Stimulated activated CD8-positive, alpha-beta memory T cell treated with anti-CD3 and anti-CD28 coated beads, Interleukin-7, amount 100 ng/mL, for 24 hours (primary cell): ENCODE measurements at places on chromosomes 7 and 10.

DNA sequence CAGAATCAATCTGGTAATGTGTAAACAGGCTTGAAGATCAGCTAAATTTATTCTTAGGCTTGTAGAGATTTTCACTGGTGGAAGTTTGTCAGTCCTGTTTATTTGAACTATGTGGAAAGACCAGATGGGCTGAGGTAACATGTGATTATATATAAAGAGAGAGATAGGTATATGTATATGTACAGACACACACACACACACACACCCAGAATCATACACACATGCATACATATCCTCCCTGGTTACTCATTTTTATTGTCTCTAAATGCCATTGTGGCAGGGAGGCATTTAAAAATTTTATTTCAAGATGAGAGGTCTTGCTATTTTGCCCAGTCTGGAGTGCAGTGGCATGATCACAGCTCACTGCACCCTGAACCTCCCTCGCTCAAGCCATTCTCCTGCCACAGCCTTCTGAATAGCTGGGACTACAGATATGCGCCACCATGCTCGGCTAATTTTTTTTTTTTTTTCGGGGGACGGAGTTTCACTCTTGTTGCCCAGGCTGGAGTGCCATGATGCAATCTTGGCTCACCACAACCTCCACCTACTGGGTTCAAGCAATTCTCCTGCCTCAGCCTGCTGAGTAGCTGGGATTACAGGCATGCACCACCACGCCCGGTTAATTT is 78.1 kb upstream of the CYTH3 start:
- DNase-seq: no peak

GRCh38 chr7:98097042-98097645 is 9.5 kb upstream of the LMTK2 start:
- no peak for DNase-seq

GRCh38 chr10:98921316-98921715 is 314.3 kb downstream of the HPSE2 start:
- no peak for DNase-seq

- DNase-seq: no peak
These were observed 466.0 kb upstream of the GHITM start for GRCh38 chr10:83673316-83673715.

DNA sequence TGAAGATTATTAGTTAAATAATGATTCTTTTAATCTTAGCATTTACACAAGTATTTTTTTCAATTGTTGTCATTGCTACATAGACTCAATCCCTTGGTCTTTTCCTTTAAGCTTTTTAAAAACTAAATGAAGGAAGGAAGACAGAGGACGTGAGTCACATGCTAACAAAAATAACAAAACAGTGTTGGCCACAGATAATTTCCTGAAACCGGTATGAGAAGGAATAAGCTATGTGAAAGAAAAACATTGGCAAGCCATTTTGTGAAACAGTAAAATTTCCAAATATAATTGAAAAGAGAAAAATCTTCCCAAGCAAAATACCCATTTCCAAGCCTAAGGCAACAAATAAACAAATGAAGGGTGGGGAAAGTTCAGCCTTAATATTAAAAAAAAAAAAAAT is 223.0 kb downstream of the AHR start:
- DNase-seq: no peak

DNA sequence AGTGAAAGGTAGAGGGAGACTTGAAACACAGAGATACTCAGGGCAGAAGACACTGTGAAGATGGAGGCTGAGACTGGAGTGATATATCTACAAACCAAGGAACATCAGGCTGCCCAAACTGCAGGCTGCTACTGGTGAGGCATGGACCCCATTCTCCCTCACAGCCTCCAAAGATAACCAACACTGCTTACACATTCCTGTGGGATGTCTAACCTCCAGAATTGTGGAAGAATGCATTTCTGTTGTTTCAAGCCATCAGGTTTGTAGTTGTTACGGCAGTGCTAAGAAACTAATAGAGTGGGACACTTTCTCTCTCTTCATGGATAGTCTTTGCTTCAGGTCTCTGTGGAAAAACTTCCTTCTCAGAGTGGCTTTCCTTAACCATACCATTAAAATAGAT is 182.6 kb upstream of the TMEM106B start:
- no peak for DNase-seq

- no peak for DNase-seq
These were observed 117.6 kb upstream of the FAM204A start for GRCh38 chr10:118459642-118460193.

DNA sequence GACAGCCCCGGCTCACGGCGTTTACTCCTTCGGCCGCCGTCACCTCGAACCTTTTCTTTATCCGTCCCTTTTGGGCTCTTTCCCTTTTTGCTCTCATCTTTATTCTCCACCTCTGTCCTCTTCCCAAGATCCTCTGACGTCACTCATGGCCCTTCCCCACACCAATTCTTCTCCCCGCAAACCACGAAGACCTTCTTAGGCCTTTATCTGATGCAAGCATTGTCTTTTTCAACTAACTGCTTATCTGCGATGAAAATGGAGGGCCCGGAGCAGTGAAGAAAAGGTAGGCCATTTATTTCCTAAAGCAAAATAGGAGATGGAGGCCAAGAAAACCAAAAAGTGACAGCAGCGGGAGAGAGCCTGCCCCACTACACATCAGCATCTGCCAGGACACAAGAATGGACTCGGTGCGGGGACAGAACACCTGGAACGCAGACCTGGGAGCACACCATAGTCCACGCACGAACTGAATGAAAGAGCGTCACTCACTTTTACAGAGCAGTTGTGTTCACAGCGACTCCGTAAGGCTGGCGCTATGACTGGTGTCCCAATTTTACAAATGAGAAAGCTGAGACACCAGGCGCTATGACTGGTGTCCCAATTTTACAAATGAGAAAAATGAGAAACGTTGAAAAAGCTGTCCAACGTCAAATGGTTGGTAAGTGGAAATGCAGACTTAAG is 45.3 kb downstream of the ZNF777 start:
- DNase-seq: no peak

- no peak for DNase-seq
These were observed 1.3 kb upstream of the SAMD8 start for GRCh38 chr10:75110006-75110632.

- DNase-seq: no peak
These were observed 23.6 kb downstream of the AKR1B1 start for GRCh38 chr7:134435161-134435920.

DNA sequence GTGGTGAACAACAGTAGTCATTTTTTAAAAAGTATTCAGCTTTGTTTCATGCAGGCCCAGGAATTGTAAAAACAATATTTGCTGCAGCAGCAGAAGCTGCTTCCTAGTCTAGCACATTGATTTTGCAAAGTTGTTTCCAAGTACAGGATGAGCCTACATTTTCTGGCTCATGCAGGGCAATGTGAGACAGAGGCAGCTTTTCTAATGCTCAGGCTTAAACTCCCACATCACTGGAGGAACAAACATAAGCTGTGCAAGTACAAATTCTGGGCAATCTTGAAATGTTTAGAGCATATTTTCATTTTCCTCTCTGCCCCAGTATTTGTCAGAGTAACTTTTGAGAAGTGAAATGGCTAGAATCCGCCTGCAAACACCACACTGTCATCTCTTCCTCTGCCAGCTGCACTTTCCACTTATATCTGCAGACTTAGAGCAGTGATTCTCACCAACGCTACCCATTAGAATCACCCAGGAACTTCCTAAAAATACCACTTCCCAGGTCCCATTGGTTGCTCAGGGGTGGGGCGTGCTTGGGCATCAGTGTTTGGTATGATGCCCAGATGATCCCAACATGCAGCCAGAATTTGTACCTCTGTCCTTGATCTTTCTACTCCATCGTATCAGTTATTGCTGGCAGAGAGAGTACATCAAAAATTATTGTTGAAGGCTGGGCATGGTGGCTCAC is 304.1 kb upstream of the LRGUK start:
- no peak for DNase-seq

DNA sequence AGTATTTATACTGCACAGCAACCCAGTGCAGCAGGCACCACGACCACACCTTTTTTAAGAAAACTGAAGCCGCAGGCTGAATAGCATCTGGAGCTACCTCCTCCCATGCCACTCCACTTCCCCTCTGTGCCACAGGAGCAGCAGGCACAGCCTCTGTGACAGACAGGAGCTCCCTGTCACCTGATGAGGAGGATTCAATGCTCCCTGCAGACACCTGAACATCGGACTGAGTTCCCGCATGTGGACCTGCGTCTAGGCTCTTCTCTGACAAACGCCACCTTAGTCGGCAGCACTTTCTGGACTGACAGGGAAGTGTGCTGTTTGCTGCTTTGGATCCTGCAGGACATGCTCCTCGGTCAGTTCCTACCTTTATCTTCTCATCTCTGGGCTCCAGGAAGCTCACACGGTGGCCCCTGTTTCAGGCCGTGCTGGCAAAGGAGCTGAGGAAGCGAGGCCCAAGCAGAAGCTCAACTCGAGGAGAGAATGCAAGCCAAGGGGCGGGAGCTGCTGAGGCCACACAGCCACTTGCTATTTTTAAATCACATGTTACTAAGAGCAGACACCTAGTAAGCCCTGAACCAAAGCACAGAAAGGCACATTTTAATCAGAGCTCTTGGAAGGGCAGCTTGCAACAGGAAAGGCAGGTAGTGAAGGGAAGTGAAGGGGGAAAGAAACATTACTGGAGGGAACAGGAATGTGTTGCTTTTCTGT is 56.6 kb downstream of the VOPP1 start:
- no peak for DNase-seq

GRCh38 chr10:35912615-35913569 is 270.8 kb upstream of the FZD8 start:
- no peak for DNase-seq

- DNase-seq: no peak
These were observed 231.5 kb upstream of the NRP1 start for GRCh38 chr10:33566001-33566400.

- no peak for DNase-seq
These were observed 237.5 kb upstream of the PPP2R2D start for GRCh38 chr10:131663351-131663750.

GRCh38 chr10:115762029-115762428 is 511.0 kb downstream of the GFRA1 start:
- no peak for DNase-seq

DNA sequence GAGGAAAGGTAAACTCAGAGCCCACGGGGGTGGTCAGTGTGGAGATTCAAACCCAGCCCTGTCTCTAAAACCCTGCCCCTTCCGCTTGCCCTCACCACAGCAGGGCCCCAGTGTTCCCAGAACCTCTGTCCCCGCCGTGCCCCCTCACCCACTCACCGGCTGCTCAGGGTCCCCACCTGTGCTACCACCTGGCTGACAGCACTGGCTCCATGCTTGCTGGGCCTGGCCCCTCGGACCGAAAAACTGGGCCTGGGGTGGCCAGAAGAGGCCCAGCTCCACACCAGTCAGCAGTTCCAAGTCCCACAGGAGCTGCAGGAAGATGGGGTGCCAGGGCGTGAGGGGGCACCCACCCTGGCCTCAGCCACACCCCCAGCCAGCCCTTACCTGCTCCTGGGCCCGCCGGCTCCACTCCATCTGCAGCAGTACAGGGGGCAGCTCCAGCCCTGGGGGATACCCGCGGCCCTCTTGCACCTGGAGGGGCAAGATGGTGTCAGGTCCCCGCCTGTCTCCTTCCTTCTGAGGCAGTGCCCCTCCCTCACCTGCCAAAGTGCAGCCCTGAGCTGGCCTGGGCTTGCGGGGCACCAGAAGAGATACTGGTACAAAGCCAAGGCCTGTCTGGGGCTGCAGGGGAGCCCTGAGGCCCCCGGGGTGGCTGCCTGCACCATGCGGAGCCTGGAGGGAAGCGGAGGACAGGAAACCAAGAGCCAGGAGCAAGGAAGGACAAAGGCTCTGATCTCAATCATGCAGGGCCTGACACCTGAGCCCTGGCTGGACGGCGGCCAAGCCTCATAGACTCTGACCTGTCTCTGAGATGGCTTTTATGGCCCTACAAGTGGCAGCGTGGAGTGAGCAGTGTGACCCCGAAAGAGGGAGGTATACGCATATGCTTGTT is 11.7 kb downstream of the ATP6V1F start:
- no peak for DNase-seq

DNA sequence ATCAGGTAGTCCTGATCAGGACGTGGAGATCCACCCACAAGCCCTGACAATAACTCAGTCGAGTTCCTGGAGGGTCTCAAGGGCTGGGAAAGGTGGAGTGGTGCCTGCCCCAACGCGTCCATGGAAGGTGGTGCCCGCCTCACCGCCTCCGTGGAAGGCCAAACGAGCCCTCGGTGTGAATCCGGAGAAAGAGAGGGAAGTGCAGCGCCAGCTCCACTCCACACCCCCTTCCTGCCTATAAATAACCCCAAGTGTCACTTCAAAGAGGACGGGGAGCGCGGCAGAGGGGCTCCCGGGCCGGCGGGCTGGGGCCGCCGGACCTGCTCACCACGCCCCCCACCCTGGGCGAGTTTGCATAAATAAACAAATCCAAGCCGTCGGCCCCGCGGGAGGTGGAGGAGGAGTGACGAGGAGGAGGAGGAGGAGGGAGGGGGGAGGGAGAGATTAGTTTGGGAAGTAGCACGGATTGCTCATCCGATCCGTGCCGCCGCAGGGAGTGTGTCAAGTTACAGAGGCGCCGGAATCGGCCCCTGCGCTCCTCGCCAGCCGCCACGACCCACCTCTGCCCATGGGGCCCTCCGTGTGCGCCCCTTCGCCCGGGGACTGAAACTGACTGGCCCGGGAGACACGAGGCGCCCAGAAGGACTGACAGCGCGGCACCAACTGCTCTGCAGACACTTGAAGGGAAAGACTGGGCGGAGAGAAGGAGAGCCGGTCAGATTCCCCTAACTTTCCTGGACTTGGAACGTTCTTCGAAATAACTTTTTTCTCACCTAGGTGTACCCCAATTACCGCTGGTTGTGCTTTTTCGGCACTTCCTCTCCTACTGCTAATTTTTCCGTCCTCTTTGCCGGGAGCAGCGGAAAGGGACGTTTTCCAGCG is at the start of gene COL13A1:
Gene COL13A1 (plus strand): TSS at position 473 of the 882 bp plus-strand sequence. CDS start 518 bp downstream, outside the sequence.
- DNase-seq: no peak

DNA sequence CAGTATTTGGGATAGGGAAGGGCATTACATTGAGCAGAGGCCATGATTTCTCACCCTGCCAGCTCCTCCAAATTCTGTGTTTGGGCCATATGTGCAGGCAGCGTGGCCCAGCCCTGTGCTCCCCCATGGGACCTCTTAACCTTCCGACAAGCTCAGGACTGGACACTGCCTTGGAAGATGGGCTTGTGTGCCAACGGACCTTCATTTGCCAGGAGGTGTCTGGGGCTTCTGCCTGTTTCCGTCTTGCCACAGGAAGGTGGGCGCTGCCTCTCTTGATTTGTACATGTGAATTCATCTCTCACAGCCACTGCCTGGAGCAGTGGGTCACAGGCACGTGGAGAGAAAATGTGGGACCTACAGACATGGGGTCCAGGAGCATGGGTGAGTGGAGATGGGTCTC is 272.6 kb downstream of the CCSER2 start:
- DNase-seq: no peak

DNA sequence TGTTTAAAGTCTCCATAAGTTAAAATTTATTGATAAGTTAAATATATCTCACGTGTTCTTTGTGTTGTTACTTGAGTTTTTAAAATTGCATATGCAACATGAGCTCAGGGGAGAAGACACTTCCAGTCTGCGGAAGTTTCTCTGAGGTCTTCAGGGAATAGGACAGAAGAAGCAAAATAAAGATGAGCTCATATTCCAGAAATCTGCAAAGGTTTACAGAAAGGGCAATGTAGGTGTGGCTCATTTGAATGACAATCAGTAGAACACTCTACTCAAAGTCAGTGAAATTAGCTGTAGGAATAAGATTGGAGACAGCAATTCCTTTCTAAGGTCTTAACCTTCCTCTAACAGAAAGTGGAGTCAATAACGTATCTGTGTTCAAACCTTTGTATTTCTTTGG is 53.7 kb downstream of the CACNA2D1 start:
- DNase-seq: no peak
